ENCODE measurements at places on chromosomes 7 and 10.

DNA sequence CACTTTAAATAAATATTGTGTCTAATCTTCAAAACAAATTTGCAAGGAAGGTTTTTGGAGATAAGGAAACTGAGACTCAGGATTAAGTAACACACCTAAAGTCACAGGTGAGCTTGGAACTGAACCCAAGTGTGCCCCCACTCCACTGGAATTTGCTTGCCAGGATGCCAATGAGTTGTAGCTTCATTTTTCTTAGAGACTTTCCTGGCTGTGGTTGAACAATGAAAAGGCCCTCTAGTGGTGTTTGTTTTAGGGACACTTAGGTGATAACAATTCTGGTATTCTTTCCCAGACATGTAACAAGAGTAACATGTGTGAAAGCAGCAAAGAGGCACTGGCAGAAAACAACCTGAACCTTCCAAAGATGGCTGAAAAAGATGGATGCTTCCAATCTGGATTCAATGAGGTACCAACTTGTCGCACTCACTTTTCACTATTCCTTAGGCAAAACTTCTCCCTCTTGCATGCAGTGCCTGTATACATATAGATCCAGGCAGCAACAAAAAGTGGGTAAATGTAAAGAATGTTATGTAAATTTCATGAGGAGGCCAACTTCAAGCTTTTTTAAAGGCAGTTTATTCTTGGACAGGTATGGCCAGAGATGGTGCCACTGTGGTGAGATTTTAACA lies 1.5 kb downstream of the IL6 start:
- no peak for DNase-seq

GRCh38 chr10:128369101-128369650 lies 243.0 kb upstream of the MKI67 start:
- DNase-seq = no peak

GRCh38 chr10:62831346-62831745 lies 15.2 kb upstream of the EGR2 start:
- DNase-seq = no peak

GRCh38 chr7:106783286-106783685 lies 81.8 kb upstream of the PIK3CG start:
- no peak for DNase-seq

- no peak for DNase-seq
Measured at GRCh38 chr7:1455241-1455939, 3.9 kb downstream of the MICALL2 start.

GRCh38 chr7:31734456-31734855 lies 47.4 kb downstream of the PPP1R17 start:
- DNase-seq = no peak

DNA sequence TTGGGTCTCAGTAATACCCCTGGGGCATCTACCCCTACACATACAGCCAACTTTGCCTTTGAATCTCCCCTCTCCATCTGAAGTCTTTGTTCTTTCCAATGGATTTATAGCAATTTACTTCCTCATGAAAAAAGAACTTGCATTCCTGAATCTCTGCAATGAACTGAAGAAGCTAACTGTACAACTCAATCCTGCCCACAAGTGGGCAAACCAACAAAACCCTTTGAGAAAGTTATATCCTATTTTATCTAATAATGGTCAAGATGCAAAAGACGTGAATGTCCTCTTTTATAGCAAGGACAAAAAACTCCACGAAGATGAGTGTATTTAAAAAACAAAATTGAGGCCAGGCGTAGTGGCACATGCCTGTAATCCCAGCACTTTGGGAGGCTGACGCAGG lies 991.3 kb downstream of the LRMDA start:
- no peak for DNase-seq

DNA sequence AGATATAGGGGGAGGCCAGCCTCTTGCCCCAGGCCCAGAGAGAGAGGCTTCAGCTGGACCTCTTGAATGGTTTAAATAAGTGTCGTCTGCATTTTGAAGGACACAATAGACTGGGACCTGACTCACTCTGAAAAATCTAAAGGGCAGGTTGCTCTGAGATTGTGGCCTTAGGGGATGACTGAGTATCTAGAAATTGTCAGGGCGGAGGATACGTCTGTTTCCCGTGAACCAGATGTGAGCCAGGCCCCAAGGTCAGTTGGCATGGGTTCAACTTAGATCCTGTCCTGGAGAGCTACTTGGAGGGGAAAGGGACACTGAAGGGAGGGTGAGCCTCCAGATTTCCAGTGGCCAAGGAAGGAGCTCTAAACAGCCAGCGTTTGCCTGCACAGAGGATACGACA lies 110.2 kb downstream of the CHN2 start:
- no peak for DNase-seq

DNA sequence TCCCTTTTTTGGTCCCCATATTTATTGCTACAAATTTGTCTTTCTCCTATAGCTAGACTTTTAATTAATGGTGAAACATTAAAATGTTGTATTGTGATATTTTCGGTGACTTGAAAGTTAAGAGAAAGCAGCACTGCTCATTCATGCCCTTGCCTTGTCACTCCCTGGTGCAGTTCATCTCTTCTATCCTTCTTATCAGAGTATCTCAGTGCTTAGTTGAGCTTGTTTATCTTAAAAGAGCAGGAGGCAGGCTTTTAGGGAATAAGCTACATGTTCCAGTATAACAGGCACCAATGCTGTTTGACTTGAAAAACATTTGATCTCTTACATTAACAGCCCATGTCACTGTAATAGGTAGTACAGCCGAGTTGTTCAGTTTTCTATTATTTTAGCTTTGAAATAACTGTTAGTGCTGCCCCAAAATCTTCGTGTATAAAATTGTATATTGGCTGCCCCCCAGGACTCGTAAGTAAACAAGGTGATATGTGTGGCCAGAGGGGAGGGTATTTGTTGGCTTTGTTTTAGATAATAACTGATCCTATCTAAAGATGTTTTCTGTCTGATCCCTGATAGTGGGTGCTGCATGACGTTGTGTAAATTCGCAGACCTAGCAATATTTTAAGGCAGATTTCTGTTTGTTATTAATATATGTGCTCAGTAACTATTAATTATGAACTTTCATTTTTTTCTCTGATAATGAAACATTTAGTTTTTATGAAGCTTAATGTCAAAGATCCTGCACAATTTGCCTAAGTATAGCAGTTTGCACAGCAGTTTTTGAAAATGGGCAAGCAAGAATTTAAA lies 96.5 kb downstream of the BTRC start:
- no peak for DNase-seq

GRCh38 chr10:3822541-3823330 lies 37.7 kb upstream of the KLF6 start:
- DNase-seq = no peak

DNA sequence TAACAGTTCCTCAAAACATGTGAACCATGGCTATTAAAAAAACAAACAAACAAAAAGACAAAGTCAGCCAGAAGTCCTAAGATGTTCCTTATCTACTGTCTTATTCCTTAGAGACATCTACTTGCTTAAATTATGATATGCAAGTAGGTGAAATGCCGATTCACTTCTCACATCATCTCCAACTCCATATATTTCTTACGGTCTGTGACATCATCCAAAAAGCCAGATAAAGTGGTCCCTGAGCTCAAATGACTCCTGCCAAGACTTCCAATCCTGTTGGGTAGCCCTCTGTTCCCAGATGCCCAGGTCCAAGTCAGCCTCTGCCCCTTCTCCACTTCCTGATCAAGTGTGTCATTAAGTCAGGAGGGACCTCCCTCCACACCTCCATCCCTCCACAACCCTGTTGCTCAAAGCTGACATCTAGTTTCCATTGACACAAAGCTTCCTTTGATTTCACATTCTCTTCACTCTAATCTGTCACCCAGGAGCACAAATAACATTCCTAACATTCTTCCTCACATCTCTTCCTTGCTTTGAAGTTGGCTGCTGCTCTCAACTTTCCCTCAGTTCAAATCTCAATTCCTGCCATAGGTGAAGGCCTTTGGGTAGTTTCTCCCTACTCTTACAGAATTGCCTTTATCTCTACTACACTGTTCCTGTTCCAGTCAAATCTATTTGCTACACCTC lies 56.1 kb upstream of the PDLIM1 start:
- no peak for DNase-seq

- no peak for DNase-seq
Measured at GRCh38 chr7:50610521-50611277, 45.5 kb upstream of the DDC start.

GRCh38 chr7:1872191-1873069 lies 202.4 kb downstream of the ELFN1 start:
- no peak for DNase-seq

Measured in amygdala (tissue), 56 donors.